Kasumi-1 (cell line): ENCODE measurements at places on chromosomes 12 and 14.

- no peak for DNase-seq
Observed at GRCh38 chr14:86683561-86683960, 1153.6 kb downstream of the FLRT2 start.

DNA sequence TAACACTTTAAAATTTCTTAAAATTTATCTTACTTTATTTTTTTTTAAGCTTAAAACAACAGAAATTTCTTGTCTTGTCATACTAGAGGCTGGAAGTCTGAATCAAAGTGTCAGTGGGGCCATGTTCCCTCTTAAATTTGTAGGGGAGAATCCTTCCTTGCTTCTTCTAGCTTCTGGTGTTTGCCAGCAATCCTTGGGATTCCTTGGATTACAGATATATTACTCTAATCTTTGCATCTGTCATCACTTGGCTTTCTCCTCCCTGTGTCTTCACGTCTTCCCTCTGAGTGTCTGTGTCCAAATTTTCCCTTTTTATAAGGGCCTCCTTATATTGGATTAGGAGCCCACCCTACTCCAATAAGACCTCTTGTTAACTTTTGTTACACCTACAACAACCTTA, 135.6 kb upstream of the PTPRB start:
- no peak for DNase-seq

GRCh38 chr14:66115740-66116502, 370.2 kb upstream of the CCDC196 start:
- no peak for DNase-seq

DNA sequence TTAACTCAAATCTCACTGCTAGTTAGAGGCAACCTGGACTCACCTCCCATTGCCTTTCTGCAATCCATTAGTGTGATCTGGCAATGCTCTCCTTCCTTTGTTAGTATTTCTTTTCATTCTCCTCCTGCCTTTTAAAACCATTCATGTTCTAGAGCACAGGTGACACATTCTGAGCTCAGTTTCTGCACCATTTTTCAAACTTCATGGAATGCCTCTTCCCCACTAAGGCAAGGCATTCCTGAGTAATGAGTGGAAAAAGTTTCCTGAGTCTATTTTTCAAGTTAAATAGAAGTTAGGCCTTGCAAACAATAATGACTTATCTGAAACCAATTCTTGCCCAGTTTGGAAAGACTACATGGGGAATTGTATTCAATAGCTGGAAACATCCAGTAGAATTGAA, 1001.8 kb downstream of the BCL11B start:
- no peak for DNase-seq

DNA sequence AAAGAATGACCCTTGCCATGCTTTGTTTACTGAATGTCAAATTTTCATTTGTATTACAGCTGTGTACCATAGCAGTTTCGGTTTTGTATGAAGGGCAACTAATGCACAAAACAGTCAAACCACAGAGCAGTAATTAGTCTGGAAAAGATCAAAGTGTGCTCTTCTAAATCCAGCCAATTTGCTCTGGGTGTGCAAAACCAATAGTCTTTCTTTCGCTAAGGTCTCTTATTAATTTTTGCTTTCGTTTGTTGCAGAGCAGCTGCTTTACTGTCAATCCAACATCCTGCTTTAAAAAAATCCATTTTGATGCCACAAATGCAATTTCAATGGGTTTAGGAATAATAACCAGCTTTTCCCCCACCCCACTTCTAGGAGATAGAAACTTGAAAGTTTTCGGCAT, 114.2 kb downstream of the BRMS1L start:
- DNase-seq, result no peak

DNA sequence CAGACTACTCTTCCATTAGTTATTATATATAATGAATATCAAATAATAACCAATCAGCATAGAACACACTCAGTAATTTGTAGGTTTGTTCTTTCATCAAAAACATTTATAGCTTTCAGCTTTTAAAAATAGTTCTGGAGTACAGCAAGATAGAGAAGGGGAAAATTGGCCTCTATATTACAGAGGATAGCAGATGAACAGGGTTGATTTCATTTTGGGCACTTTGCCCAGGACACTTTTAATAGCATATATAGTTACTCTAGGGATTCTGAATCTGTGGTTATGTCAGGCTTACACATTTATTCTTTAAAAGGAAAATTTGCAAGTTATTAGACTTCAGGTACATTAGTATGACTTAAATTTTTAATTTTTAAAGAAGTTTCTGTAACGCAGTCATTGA, 52.6 kb downstream of the IFT81 start:
- DNase-seq, result no peak
